ENCODE measurements at places on chromosomes 6 and 20. TPM values are rescaled to one million over a fixed set of nuclear protein-coding genes. Genes with fewer than 3 reads are reported as not detected.

Gene CPNE5
- 3.9 TPM for total RNA-seq

Gene PNLDC1
- total RNA-seq: 0.74 TPM

Gene BHLHE23
- total RNA-seq: not detected

Gene UFL1
- 26.3 TPM for total RNA-seq

Gene C20orf204
- total RNA-seq: 21.5 TPM

Gene PAK5
- total RNA-seq: not detected

Gene CCNC
- total RNA-seq: 51.1 TPM

Gene SYTL3
- total RNA-seq: 118 TPM

Gene MLN
- not detected for total RNA-seq

Gene ANKRD66
- total RNA-seq: not detected

DNA sequence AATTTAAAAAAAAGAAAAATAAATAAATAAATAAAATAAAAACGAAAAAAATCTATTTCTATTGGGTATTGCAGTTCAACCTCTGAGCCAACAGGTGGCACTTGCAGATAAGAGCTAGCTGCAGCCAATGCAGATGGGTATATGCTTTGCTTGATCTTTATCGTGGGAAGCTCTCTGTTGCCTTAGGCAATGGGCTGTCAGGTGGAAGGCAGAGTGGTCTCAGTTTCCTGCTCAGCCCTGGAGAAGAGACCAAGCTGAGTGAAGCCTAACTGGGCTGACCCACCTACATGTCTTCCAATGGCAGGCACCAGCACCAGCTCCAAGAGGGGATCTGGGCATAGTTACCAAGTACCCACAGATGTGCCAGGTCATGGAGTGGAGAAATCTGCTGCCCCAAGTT lies 95.0 kb downstream of the AK9 start:
- ATAC-seq: no peak

GRCh38 chr6:105593805-105594671 lies 191.2 kb upstream of the PREP start:
- no peak for ATAC-seq

DNA sequence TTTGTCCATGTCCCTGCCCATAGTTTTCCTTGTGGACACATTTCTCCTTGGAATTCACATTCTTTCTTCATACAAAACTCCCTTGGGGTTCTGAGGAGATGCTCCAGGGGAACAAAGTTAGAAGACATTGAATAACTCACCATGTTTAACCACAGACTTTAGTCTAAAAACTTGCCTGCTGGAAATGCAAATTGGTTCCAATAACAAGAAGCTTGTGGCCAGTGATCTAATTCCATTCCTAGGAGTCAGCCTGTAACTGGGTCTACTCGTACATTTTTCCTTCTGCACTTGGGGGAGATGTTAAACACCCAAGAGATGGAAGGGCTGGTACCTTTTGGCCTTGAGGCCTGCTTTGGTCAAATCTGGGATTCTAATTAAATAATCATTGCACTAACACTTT lies 60.2 kb downstream of the SCML4 start:
- peak; percentile 79 for ATAC-seq

- ATAC-seq: peak; percentile 38
These were observed 42.0 kb upstream of the PLCG1 start for GRCh38 chr20:41095110-41095969.

DNA sequence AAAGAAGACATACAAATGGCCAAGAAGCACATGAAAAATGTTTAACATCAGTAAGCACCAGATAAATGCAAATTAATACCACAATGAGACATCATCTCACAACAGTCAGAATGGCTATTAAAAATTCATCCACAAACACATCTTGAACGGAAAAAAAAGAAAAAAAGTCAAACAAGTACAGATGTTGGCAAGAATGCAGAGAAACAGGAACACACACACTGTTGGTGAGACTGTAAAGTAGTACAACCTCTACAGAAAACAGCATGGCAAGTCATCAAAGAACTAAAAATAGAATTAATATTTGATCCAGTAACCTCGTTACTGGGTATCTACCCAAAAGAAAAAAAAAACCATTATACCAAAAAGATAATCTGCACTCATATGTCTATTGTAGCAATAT lies 6.5 kb downstream of the STX7 start:
- ATAC-seq: no peak

DNA sequence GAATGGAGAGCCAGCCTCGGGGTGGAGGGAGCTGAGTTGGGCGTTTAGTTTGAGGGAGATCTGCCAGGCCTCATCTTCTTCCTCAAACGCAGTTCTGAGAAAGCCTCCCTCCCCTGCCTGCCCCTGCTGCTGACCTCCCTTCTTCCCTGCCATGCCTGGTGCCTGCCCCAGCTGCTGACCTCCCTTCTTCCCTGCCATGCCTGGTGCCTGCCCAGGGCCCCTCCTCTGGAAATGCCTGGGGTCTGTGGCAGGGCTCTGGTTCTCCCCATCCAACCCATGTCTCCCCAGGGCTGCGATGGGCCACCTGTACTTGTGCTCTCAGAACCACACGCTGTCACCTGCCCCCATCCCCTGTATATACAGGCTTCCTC lies 114.6 kb downstream of the VEGFA start:
- ATAC-seq: no peak

DNA sequence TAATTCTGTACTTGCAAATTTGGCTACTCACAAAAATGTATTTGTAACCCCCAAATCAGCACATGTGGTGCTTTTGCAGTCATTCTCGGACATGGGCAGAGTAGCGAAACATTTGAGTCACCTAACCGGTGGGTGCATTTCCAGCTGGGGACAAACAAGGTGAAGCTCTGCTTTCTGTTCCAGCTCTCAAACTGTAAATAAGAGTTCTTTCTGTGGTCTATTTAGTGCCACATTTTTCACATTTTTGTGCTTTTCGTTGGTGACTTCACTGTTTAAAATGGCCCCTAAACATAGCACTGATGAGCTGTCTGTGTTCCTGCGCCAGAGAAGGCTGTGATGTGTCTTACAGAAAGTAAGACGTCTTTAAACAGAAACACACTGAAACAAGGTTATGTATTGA lies 244.5 kb downstream of the CDC5L start:
- peak; percentile 63 for ATAC-seq

DNA sequence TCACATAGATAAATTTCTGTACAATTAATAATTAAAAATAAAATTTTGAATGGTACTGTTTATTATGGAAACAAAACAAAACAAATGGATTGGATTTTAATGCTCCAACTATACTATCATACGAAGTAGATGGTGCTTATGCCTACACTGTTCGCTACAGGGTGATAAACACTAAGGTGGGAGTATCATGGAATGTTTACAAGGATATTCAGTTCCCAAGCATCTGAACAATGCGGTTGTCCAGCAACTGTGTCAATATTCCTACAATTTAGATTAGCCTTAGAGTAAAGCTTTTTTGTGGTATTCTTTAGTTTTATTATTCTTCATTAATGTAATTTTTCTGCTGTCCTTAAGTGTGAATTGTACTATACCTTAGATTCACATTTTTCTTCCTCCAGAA lies 105.1 kb downstream of the MMS22L start:
- no peak for ATAC-seq

- ATAC-seq: no peak
These were observed 11.0 kb downstream of the ZBP1 start for GRCh38 chr20:57609086-57609841.

- ATAC-seq: no peak
These were observed 225.1 kb upstream of the FERMT1 start for GRCh38 chr20:6347916-6348315.

GRCh38 chr6:31652925-31653724 lies 664 bp upstream of the BAG6 start:
- ATAC-seq: peak; percentile 65

GRCh38 chr6:47073125-47074110 lies 31.3 kb upstream of the ADGRF1 start:
- ATAC-seq: no peak

DNA sequence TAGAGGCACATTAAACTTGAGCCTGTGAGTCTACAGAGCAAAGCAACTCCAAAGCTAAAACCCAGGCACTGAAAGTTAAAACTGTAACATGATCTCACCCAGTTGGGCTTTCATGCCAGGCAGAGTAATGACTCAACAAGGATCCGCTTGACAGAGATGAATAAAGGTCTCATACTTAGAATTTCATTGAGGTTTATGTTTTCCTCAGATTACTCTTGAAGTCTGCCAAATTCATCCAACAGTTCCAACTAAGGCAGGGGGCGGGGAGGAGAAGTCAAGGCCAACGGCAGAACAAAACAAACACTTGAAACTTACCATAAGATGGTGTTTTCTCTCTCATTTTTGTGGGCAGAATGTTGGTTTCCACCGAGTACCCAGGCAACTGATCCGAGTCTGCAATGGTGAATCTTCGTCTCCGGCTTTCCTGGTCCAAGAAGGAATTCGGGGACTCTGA lies 54.0 kb upstream of the IPCEF1 start:
- peak; percentile 92 for ATAC-seq

DNA sequence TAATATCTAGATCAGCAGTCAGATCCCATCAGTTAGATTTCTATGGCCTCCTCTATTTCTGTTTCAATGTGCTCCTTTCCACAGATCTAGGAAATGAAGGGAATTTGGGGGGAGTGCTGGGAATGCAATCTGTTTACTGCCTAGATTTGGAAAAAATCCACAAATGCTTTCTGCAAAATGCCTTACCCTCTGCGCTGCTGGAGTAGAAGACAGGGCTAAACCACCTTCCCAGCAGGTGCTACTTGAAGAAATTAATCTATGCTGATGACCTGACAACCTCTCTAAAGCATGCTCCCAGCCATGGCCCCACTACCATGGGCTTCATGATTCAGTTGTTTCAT lies 46.2 kb downstream of the LY86 start:
- no peak for ATAC-seq

GRCh38 chr6:27263886-27264285 lies 16.4 kb downstream of the PRSS16 start:
- ATAC-seq: no peak

DNA sequence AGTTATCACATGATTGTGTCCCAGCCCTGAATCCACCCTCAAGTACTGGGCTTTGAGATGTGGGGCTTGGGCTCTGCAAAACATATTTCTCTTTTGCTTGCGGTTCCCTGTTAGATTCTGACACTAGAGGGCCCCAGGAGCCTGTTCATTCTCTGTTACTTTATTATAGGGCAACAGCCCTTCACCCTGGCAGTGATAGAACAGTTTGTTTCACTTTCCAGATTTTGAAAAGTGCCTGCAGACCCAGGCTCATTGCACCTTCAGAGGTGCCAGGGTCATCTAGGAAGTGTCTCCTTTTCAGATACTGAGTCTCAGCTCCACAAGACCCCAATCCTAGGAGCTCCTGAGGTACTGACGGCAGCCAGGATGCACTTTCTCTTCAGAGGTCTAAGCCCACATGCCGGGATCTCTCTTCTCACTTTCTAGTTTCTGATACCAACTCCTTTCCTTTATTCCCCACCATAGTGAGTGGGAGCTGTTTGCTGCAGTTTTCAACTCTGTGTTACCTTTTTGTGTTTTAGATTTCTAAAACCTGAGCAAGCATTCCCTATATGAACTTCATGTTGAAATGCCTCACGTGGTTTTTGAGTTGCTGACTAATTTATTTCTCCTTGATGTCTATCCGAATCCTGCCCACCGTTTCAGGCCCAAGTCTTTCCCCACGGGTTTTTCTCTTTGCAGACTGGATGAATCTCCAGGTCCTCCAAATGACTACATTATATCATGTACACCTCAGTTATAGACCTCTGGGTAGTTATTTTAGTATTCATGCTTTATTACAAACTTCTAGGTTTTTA lies 10.9 kb downstream of the ABT1 start:
- ATAC-seq: peak; percentile 94

DNA sequence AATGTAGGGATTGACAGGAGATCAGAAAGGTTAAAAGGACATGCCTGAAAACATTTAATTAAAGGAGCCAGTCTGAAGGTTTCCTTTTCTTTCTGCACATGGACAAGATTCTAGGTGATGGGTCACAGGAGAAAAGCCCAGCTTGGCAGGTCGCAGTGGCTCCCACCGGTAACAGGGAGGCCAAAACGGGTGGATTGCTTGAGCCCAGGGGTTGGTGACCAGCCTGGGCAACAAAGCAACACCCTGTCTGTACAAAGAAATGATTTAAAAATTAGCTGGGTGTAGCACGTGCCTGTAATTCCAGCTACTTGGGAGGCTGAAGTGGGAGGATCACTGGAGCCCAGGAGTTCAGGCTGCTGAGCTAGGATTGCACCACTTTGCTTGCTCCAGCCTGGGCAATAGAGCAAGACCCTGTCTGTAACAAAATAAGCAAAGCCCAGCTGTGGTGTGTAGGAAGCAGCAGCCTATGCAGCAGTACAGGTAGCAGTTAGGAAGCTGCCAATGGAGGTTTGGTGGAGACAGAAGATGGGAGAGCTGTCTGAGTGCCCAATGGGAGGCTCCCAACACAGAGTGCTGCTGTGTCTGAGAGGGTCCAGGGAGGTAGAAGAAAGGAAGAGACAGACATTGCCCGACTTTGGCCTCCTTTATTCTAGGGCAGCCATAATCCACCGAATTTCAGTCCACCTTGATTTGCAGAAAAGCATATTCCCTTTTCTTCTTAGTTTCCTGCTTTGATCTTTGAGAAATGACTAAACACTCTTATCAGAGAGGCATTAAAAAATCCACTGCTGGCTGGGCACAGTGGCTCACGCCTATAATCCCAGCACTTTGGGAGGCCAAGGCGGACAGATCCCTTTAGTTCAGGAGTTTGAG lies 7.1 kb upstream of the AP5S1 start:
- no peak for ATAC-seq

DNA sequence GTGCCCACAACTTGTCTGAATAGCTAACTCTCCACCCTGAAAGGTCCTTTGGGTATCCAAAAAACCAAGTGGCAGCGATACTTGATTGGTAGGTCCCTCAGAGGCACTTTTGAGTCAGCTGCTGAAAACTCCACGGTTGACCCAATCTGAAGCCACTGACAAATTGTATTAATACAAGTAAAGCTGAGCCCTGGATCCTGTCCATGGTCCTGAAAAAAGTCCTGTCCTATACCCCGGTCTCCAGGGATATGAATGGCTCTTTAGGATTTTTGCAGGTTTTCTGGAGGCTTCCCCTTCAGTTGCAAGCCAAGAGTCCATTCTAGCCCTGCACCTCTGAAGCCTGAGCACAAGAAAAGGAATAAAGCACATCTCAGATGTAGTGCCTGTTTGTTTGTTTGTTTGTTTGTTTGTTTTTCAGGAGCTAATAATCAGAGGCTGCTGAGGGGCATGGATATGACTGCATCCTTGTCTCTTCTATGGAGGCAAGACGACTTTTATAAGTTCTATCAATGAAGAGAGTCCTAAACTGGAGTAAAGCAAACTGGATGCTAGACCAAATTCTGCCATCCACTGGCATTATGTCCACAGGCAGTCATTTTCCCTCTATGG lies 1.7 kb upstream of the SLC12A5 start:
- no peak for ATAC-seq

DNA sequence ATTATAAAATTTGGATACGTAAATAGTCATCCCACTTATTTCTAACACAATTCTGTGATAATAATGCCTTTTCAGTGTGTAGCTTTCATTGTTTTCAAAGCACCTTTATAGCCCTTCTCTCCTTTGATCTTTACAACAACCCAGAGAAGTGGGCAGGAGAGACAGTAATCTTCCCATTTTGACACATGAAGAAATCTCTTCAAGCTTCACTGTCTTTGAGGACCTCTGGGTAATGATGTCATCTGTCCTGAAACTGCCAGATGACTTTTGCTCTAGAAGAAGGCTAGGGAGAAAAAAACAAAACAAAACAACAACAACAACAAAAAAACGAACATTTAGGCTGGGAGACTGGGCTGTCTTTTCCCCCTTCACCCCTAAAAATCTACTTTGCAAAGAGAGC lies 203.0 kb downstream of the KCNQ5 start:
- peak; percentile 45 for ATAC-seq
